Thyroid gland (tissue), 4 donors: ENCODE measurements at places on chromosomes 6 and 20. TPM values are rescaled to one million over a fixed set of nuclear protein-coding genes. Genes with fewer than 3 reads are reported as not detected.

FAM217A gene
- total RNA-seq = not detected

ATP6V1G2 gene
- 3.9 TPM for total RNA-seq

DNA sequence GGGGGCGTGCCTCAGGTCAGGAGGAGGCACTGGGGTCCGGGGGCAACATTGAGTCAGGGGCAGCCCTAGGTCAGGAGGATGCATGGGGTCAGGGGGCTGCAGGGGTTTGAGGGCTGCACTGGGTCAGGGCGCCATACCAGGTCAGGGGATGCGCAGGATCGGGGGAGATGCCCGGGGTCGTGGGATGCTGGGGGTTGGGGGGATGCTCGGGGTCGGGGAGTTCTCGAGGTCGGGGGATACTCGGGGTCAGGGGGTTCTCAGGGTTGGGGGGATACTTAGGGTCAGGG, 727 bp upstream of the EXOC2 start:
- H3K4me3 ChIP-seq = peak overlapping the region; percentile 96
- H3K36me3 ChIP-seq = no peaks in the 10 kb centered on the region
- H3K27me3 ChIP-seq = no peaks in the 10 kb centered on the region
- DNase-seq = no peak
- H3K4me1 ChIP-seq = peaks cover 15% of the 10 kb centered on the region
- no peak overlapping the region for H3K27ac ChIP-seq

GRCh38 chr20:54002056-54002575, 68.3 kb downstream of the BCAS1 start:
- no peak for DNase-seq
- no peaks in the 10 kb centered on the region for H3K27me3 ChIP-seq
- no peak overlapping the region for H3K27ac ChIP-seq
- no peaks in the 10 kb centered on the region for H3K36me3 ChIP-seq
- H3K4me1 ChIP-seq = no peaks in the 10 kb centered on the region

CD93 gene
- 13.6 TPM for total RNA-seq

DNA sequence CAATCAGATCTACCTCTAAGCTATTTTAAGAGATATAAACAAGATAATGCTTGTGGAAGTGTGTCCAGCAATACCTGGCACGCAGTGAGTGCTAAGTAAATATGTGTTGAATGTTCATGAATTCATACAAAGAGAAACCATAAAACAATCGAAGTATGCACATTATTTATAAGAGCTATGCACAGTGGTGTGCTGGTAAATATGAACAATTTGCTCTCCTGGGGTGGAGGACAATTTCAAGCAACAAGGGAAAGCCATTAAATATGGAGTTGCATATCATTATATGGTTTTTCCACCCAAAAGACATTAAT, 526.6 kb upstream of the MARCKS start:
- no peaks in the 10 kb centered on the region for H3K36me3 ChIP-seq
- H3K27ac ChIP-seq = no peak overlapping the region
- no peak for DNase-seq

DNA sequence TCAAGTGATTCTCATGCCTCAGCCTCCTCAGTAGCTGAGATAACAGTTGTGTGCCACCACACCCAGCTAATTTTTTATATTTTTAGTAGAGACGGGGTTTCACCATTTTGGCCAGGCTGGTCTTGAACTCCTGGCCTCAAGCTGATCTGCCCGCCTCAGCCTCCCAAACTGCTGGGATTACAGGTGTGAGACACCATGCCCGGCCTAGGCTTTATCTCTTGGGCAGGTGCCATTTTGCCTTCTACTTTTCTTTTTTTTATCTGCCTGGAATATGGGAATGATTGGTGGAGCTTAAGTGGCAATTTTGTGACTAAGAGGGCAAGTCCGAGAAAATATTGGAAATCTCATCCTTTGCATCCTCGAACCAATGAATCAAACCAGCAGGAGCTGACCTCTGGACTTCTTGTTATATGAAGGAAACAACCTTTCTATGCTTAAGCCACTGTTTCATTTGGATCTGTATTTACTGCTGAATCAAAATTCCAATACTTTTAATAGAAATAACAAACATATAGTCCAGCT, 128.9 kb upstream of the ZNF217 start:
- no peaks in the 10 kb centered on the region for H3K4me1 ChIP-seq
- no peak for DNase-seq
- no peaks in the 10 kb centered on the region for H3K36me3 ChIP-seq

DNA sequence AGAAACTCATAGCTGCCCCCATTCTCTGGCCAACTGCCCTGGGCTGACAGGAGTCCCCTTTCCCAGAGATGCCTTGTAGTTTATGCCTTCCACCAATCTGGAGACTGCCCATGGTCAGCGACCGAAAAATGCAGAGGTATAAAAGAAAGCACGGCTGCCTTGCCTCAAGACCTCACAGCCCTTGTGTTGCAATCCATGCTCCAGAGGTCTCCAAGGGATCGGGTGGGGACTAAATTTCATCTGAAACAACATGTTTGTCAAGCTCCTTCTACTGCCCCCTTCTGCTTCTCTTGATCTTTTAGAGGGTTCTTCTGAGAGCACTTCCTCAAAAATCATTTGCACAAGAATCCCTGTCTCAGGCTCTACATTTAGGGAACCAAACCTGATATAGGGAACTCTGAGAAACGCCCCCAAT, 128.8 kb downstream of the PLCB1 start:
- no peaks in the 10 kb centered on the region for H3K27me3 ChIP-seq
- H3K36me3 ChIP-seq = no peaks in the 10 kb centered on the region
- H3K27ac ChIP-seq = no peak overlapping the region
- no peak overlapping the region for H3K4me3 ChIP-seq
- no peak for DNase-seq
- H3K4me1 ChIP-seq = no peaks in the 10 kb centered on the region

TSPO2 gene
- total RNA-seq = not detected

DNA sequence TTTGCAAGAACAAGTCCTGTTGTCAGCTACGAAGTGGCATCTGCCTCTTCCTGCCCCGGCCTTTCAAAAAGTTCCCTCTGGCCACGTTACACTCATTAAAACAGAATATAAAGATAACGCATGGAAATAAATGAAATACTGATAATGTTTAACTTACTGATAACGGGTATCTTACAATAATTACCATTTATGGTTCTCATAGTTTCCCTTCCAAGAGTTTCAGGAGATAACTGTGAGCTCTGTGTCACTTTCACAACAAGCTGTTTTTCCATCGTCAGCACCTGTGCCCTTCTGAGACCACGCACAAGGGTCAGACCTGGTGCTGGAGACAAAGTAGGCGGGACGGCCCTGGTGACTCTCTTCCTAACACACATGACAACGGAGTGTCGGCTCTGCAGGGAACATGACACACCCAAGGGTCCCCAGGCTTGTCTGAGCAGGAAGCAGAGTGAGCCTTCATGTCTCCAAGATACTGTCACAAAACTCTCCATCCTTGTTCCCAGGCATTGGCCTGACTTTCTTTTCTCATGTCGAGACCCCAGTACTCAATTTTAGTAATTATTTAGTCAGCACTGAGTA, 86.2 kb upstream of the THBS2 start:
- no peaks in the 10 kb centered on the region for H3K4me1 ChIP-seq
- no peak overlapping the region for H3K27ac ChIP-seq
- no peak for DNase-seq
- no peaks in the 10 kb centered on the region for H3K36me3 ChIP-seq
- H3K27me3 ChIP-seq = no peaks in the 10 kb centered on the region
- H3K4me3 ChIP-seq = no peak overlapping the region

DNA sequence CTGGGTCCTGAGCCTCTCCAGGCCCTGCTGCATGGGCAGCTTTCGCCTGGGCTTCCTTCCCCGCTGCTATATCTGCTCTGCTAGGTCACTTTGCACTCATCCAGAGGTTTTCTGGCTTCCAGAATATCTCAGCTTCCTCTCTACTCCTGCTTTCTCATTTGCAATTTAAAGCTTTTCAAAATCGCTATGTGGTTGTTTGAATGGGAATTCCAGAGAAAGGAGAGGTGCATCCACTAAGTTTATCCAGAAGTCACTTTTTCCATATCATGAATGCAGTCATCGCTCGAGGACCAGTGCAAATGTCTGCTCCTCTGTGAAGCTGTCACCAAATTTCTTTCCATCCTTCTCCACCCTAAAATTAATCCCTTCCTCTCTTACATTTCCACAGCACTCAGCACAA, 61.2 kb downstream of the SOD2 start:
- H3K27me3 ChIP-seq = no peaks in the 10 kb centered on the region
- no peak for DNase-seq
- peaks cover 4% of the 10 kb centered on the region for H3K4me1 ChIP-seq
- no peak overlapping the region for H3K4me3 ChIP-seq
- no peak overlapping the region for H3K27ac ChIP-seq
- no peaks in the 10 kb centered on the region for H3K36me3 ChIP-seq
